ENCODE measurements at places on chromosomes 16 and 17. TPM values are rescaled to one million over a fixed set of nuclear protein-coding genes. Genes with fewer than 3 reads are reported as not detected.

Gene MYL11
- total RNA-seq, result 2.2 TPM

Gene AP1G1
- 82.0 TPM for total RNA-seq

Gene SLC35G6
- not detected for total RNA-seq

Gene DRC3
- 2.6 TPM for total RNA-seq

Gene TRAPPC2L
- 42.7 TPM for total RNA-seq

Gene KRT14
- total RNA-seq, result 0.94 TPM

Gene TPSD1
- not detected for total RNA-seq

Gene TMEM92
- 1.7 TPM for total RNA-seq

Gene HAGHL
- 20.6 TPM for total RNA-seq

Gene OMG
- not detected for total RNA-seq

Gene ZNF500
- total RNA-seq, result 13.1 TPM

Gene CBX8
- 6.1 TPM for total RNA-seq

Gene OR4D1
- total RNA-seq, result not detected

Gene ITGAD
- not detected for total RNA-seq

Gene PLEKHM1
- 37.3 TPM for total RNA-seq

Gene CFAP97D1
- not detected for total RNA-seq

Measured in chondrocyte (in vitro differentiated cells).